AG10803 (cell line): ENCODE measurements at places on chromosomes 11 and 22.

GRCh38 chr22:40434745-40435144 is 64.4 kb downstream of the SGSM3 start:
- no peak for DNase-seq

DNA sequence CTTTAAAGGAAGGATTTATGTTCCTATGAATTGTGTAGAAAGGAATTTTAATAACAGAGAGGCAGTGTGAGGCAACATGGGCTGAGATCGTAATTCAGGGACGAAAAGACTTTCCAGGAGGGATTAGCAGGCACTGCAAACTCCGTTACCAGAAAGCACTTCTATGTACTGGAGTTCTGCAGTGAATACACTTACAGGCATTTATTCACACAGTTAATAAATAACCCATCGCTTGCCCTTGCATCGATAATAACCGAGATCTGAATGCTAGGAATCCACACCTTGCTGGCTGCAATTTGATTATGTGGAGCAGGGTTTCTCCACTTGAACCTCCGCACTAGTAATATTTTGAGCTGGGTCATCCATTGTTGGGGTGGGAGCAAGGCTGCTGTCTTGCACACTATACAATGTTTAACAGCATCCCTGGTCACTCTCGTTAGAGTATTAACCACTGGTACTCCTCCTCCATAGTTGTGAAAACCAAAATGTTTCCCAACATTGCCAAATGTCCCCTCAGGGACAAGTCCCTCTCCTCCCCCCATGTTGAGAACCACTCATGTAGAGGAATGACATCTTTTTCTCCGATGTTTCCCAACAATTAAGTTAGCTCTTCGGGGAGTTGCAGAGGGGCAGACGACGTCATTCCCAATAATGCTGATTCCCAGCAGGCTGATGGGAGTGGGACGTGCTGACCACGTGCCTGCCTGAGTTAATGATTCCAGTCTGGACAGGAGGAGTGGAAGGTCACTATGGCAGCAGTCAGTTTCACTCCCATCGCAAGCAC is 99.5 kb downstream of the SNX19 start:
- DNase-seq = peak; percentile 62

GRCh38 chr11:9700105-9700801 is 36.4 kb downstream of the SWAP70 start:
- no peak for DNase-seq

DNA sequence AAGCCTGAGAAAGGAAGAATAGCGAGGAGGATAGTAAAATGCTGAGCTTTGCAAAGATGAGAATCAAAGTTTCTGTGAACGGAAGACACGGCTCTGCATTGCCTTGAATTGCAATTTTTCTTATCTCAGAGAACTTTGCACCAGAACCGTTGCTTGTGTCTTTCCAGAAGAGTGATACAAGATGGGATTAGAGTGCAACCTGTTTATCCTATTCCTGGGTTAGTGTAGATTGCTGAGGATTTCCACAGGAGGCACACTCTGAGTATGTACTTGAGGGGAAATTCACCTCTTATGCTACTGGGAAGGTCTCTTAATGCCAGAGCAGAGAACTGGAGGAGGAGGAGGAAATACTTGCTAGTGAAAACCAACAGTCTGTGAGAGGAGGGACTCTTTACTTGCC is 377.5 kb downstream of the OPCML start:
- DNase-seq = no peak

- DNase-seq = peak; percentile 52
Measured at GRCh38 chr11:110409174-110409573, 20.6 kb upstream of the FDX1 start.
